ENCODE measurements at places on chromosomes 6 and 20. TPM values are rescaled to one million over a fixed set of nuclear protein-coding genes. Genes with fewer than 3 reads are reported as not detected.

Gene NANP
- 6.8 TPM for total RNA-seq

Gene BHLHE23
- total RNA-seq = not detected

Gene RCAN2
- total RNA-seq = 3.7 TPM

Gene ARG1
- total RNA-seq = not detected

Gene OR12D1
- total RNA-seq = not detected

Gene B3GAT2
- total RNA-seq = 0.02 TPM

Gene ERVFRD-1
- not detected for total RNA-seq

Data from chondrocyte (in vitro differentiated cells).